ENCODE measurements at places on chromosomes 5 and 9.

DNA sequence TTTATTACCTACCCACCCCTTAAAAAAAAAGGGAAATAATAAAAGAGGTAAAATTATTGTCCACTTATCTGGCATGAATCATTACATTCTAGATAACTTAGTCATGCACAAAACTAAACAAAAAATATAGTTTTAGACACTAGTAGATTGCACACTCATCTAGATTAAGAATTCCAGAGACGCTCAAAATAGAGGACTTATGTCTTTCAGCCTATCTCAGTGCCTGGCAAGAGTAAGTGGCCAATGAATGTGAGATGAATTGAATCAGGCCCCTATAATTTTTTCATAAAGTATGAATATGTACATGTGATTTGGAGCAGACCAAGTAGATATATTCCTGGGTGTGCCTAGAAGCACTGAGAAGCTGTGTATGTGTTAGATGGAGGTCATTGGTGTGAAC, 2.0 kb upstream of the RXFP3 start:
- no peak for DNase-seq

GRCh38 chr9:109251080-109251775, 69.6 kb downstream of the EPB41L4B start:
- peak; percentile 96 for DNase-seq

DNA sequence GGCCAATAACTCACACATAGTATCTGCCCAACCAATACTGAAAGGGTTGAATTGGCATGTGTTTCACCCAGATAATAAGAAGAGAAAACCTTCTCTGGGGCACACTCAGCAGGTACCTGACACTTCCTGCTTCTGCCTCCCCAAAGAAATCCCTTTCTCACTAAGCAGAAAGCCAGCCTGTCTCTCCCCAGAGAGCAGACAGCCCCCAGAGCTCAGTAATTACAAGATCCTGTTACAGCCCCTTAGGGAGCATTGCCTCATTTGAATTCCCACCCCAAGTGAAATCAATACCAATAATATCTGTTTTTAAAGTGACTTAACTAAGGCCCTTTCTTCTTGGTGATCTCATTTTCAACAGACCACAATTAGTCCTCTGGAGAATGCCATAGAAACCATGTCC, 38.5 kb upstream of the FOXI1 start:
- DNase-seq = no peak

DNA sequence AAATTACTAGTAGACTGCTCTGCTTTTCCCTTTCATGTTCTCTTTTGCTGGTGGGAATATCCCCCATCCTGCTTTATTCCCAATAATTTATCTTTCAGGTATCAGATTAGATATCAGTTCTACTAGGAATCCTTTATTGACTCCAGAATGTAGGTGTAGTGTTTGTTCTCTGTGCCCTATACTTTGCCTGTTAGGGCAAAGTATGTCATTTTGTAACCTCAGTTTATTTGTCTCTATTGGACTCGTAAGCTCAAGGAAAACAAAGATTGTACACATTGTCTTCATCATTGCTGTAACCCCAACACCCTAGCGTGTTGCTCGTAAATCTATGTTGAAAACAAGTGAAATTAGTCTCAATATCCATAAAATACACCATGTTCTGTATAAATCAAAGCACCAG, 190.5 kb downstream of the COMMD10 start:
- no peak for DNase-seq
